Mesenchymal stem cell (in vitro differentiated cells and primary cell): ENCODE measurements at places on chromosomes 6 and 20.

DNA sequence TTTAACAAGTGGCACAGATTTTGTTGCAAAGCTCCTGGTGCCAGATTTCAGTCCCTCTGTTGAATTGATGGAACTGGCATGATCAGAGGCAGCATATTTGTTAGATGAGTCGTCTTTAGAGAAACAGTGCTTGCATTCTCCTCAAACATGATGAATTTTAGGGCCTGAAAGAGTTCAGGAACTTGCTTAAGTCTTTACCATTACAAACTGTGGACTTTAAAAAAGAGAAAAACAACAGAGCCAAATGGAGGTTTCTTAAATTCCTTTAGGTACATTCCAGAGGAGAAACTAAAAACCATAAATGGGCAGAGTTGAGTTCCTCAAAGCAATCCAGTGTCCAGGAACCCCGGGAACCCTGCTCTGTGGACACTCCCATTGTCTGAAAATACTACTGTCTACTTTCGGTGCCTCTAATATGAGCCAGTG, 2.5 kb downstream of the GTF2H5 start:
- peak; percentile 62 for DNase-seq

DNA sequence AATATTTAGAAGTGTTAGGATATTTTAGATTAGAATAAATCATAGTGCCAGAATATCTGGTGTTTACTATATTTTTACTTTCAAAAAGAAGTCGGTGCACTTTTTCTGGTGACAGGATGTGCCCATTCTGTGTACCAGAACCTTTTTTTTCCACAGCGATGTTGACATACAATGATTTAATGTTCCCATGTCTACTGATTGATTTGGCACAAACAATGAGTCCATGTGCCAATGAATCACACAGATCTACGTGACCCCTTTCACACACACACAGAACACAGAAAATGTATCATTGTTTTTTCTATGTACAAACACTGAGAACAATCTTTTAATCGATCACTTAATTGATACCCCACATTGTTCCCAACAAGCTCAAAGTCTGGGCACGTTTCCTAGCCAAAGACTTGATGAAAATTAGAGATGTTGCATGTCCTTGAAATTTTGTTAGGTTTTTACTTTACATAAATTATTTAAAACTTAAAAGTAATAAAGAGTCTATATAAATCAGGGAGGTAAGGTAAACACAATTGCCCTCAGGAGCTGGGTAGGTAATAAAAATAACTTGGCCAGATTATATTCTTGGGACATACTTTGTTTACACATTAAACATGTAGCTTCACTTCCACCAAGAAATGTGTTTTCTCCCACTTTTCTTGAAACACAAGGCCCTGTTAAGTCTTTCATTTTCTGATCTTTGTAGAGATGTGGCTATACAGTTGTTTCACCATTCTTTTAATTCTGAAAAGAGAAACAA, 36.4 kb upstream of the SOX4 start:
- no peak for DNase-seq

GRCh38 chr20:688809-689212, 13.2 kb upstream of the SCRT2 start:
- DNase-seq: no peak

DNA sequence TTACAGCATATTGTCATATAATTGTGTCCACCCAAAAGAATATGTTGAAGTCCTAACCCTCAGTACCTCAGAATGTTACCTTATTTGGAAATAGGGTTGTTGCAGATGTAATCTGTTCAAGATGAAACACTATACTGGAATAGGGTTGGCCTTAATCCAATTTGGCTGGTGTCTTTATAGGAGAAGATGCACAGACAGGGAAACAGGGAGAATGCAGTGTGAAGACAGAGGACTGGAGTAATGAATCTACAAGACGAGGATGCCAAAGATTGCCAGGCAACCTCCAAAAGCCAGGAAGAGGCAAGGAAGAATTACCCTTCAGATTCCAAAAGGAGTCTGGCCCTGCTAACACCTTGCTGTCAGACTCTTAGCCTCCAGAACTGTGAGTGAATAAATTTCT, 482.9 kb downstream of the PTPRT start:
- no peak for DNase-seq

GRCh38 chr6:71079677-71080076, 122.8 kb upstream of the B3GAT2 start:
- peak; percentile 54 for DNase-seq

DNA sequence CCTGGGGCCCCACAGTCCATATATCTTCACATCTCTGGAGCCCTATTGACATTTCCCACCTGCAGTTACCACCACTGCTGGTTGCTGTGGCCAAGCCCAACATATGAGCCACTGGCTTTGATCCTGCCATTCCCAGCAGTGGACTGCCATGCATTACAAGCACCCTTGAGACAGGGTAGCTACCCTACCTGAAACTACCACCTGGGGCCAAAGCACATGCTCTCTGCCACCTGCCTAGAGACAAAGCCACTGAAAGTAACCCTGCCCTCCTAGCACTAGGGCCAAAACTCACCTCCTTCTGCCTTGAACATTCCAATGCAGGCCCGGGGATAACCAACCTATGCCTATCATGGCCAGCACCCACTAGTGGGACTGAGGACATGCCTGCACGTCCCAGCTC, 255.5 kb upstream of the KHDRBS2 start:
- DNase-seq: no peak

DNA sequence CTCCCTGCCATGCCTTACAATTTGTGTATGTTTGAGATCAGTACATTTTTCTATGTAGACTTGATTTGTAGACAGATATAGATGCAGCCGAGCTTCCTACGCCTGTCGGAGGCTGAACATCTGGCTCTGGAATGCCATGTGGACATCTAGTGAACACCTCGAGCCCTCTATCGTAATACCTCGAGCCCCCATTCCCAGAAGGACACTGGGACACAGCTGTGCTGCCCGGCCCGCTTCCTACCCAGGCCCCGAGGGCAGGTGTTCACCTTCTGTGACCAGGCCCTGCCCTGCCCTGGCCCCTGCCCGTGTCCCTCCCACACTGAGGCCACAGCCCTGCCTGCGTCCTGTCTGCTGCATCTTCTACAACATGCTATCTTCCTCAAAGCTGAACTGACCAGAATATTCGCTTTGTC, 12.9 kb downstream of the RPS6KA2 start:
- DNase-seq: no peak

DNA sequence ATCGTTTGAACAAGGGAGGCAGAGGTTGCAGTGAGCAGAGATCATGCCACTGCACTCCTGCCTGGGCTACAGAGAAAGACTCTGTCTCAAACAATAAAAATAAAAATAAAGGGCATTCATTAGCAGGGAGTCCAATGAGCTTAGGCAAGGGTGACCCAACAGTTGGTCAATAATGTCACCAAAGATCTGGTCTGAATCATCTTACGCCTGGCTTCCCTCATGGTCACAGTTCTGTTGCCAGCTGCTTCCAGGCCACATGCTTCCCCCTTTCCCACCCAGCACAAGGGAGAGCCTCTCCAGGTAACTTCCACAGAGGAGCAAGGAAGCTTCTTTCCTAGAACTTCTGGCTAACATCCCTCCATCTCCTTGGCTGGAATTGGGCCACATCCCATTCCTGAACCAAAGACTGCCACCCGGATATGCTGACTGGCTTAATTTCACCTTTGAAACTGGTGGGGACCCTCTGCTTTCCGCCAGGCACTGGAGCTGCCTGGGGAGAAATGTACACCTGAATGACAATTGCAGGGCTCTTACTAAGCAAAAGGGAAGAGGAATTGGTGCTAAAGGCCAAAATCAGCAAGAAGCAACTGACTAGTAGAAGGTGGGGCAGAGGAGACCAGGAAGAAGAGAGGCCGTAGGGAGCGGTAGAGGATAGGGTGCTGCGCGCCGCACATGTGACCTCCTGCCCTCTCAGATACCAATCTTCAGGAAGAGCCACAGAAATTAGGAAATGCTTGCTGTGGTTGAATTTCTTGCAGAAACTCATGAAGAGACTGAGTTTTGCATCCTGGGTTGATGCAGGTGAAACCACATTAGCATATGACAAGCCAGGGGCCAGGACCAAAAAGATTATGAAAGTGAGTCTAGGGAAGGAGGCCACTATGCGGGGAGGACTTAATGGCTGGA, 8.3 kb upstream of the SCML4 start:
- DNase-seq: no peak

DNA sequence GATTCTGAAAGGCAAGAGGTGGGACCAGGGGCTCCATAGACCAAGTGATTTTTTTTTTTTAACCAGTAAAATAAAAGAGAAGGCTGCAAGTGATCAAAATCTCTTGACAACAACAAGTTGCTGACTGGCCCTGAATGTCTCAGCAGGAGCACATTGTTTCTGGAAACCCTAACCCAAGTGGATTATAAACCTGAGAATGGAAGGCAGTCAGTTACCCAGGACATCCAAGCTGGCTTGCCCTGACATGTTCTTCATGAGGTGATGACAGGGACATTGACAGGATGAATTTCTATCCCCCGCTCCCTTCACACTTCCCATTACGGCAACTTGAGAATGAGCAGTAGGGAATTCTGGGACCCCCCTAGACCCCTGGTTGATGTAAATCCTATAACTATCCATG, 49.6 kb upstream of the RIPOR2 start:
- no peak for DNase-seq

DNA sequence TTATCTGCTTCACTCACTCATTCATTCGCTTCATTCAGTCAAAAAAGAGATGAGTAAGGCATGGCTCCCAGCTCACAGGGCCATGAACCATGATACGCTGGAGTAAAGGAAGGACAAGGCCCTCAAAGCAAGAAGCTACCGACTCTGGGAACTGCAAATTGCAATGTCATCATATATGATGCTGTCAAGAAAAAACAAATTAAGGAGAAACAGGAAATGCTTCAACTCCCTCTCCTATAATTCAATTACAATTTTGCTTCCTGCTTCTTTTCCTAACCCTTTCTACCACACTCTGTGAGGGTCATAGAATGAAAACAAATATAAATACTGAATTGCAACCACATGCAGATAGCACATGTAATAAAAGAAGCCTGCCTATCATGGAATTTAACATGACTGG, 725.7 kb upstream of the FLRT3 start:
- no peak for DNase-seq

- DNase-seq: no peak
These were observed 100.9 kb upstream of the CCN2 start for GRCh38 chr6:132052096-132052495.

GRCh38 chr20:18717062-18717461, 96.5 kb upstream of the SCP2D1 start:
- DNase-seq: no peak

GRCh38 chr20:10115021-10115420, 80.2 kb downstream of the ANKEF1 start:
- DNase-seq: peak; percentile 37

GRCh38 chr6:45278367-45278766, 49.8 kb upstream of the RUNX2 start:
- DNase-seq: no peak

- no peak for DNase-seq
These were observed 232.7 kb upstream of the POU3F2 start for GRCh38 chr6:98601716-98602115.

DNA sequence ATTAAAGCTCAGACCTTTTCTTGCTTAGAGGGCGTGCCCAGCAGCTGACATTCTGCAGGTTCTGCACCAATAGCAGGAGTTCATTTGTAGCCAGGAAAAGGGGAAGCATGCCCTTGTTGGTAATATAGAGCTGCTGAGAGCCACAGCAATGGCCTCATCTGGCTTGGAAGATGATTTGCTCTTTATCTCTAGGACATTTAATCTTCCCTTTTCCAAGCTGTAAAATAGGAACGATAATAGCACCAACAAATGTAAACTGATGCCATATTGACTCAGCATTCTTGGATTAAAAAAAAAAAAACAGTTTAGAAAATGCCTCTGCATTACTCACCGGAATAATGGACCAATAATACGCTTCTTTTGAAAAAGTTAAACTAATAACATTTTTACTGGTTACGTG, 93.4 kb upstream of the SLC2A12 start:
- no peak for DNase-seq

- no peak for DNase-seq
These were observed 24.5 kb downstream of the PGM3 start for GRCh38 chr6:83168556-83168955.

DNA sequence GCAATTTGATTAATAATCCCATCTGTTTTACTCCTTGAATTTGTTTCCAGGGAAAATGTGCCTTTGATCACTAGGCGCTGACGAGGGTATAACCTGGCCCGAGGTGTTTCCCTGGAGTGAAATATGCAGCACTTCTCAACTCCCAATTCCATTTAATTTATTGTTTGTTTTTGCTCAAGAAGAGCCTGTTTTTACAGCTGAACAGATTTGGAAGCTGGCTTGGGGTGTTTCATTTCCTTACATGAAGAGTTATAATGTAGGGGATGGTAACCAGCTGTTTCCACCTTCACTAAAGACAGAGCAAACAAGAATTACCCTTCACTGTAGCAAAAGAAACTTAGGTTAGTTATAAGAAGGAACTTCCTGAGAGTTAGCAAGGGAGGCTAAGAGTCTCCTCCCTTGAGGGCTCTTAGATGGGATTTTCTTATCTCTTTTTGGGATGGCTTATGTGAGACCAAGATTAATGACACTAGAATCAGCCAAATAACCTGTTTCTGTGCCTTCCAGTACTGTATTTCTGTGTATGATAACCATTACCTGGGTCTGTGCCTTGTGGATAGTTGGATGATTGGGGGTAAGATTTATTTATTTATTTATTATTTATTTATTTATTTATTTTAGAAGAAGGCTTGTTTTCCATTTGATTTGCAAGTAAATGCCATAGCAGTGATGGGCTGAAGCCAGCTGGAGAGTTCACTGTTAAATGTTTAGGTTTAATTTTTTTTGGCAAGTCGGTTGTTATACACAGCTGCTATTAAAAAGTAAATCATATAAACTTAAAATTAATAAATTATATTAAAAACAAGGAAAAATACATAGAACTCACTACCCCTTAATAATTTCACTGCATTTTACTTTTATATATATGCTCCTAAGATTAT, 162.2 kb upstream of the BMP2 start:
- no peak for DNase-seq
